IMR-90 (cell line): ENCODE measurements at places on chromosomes 3 and 15. TPM values are rescaled to one million over a fixed set of nuclear protein-coding genes. Genes with fewer than 3 reads are reported as not detected.
A peak's percentile ranks its signal among the peaks of the same experiment; 100 is the strongest.

The EPB42 gene
- total RNA-seq = not detected in 2 replicates

The AQP9 gene
- total RNA-seq = not detected in 2 replicates

The ARRDC4 gene
- 9.1 and 10.6 TPM in 2 replicates for total RNA-seq

GRCh38 chr15:97992823-97993222 lies 32.3 kb downstream of the ARRDC4 start:
- DNase-seq = no peak

DNA sequence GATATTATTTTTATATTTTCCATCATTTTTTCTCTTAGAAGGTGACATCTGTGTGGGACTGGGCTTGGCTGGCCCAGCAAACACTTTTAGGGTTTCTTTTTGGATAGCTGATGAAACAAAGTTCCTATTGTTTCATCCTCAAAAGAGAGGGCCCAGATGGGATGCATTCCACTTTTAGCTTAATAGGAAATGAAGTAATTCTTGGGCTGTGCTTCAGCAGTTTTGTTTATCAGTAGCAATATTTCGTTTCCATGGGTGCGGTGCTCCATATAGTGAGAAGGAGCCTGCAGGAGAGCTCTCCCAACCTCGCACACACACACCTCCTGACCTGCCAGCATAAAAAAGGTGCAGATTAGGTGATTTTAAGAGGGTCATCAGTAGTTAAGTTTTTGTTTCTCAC lies 147.5 kb downstream of the AKAP13 start:
- peak; percentile 90 for DNase-seq

GRCh38 chr3:31624083-31624709 lies 91.5 kb downstream of the STT3B start:
- DNase-seq = no peak

- DNase-seq = no peak
These were observed 21.8 kb downstream of the ATRIP start for GRCh38 chr3:48468329-48468731.

DNA sequence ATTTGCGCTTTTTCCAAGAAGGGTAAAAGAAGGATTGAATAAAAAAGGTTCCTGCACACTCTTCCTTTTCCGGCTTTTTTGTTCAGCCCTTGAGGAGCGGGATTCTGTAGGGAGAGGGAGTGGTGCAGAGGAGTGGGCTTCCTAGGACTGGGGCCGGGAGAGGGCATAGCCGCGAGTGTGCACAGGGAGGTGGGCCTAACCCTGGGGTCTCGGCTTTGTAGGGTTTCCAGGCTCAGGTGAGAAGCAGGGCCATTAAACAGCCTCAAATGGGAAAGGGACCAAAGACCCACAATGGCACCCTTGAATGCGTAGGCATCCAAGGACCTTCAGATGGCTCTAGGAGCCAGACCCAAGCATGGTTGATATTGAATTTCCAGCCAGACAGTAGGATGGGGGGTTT lies 35.4 kb upstream of the RAB6B start:
- no peak for DNase-seq

- DNase-seq = peak; percentile 77
These were observed 11.4 kb downstream of the MYO5C start for GRCh38 chr15:52284164-52284563.

DNA sequence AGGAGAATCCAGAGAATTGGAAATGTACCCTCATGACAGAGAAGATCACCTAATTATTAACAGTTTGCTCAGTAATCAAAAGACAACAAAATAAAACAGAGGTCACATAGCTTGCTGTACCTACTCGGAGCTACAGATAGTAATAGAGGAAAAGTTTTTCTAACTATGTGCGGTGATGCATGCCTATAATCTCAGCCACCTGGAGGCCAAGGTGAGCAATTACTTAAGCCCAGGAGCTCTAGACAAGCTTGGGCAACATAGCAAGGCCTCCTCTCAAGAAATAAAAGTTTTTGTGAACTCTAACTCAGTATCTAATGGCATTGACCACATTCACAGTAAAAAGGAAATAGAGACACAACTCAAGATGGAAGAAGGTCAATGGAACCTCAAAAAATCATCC lies 243.6 kb downstream of the ATP8B4 start:
- no peak for DNase-seq

DNA sequence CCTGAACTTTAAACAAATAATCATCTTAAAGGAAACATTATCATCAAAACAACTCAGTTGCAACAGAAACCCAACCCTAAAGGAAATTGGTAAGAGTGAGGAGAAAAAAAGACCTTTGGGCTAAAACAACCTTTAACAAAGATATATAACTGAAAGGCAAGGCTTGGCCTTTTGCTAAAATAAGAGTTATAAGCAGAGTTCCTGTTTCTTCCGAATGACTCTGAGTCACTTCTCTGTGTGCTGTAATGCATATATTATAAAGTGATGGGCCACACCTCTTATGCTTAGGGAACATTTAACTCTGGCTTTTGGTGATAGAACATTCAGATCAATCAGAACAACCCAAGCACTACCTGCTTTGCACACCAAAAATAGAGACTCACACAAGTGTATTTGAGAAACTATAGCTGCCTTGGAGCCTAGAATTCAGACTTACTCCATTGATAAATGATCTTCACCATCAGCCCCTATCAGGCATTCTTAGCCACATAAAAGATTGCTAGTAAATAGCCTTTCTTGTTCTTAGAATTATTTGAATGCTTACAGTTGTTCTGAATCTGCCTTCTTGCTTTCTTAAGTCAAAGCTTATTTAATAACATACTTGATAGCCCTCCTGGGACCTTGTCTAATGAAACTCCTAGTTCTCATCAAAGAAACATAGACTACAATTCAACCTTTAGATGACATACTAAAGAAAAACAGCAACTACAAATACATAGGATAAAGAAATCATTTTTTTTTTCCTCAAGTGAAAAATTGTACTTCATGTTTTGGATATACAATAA lies 294.2 kb upstream of the SEMA6D start:
- DNase-seq = peak; percentile 42

DNA sequence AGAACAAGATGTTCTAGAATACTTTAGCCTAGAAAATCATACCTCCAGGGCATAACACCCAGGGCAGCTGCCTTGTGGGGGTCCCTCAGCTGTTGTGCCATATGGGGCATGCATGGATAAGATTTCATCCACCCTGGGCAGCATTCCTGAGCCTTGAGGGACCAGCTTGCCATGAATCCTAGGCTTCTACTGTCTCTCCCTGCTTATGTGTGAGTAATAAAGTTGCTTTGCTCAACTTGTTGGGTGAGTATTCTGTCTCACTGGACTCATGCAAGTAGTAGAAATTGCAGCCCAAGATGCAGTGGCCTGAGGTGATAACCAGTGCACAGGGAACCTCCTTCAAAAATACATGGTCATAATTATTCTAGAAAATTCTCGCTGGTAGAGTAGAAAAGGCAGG lies 52.1 kb upstream of the EPHB1 start:
- DNase-seq = no peak

DNA sequence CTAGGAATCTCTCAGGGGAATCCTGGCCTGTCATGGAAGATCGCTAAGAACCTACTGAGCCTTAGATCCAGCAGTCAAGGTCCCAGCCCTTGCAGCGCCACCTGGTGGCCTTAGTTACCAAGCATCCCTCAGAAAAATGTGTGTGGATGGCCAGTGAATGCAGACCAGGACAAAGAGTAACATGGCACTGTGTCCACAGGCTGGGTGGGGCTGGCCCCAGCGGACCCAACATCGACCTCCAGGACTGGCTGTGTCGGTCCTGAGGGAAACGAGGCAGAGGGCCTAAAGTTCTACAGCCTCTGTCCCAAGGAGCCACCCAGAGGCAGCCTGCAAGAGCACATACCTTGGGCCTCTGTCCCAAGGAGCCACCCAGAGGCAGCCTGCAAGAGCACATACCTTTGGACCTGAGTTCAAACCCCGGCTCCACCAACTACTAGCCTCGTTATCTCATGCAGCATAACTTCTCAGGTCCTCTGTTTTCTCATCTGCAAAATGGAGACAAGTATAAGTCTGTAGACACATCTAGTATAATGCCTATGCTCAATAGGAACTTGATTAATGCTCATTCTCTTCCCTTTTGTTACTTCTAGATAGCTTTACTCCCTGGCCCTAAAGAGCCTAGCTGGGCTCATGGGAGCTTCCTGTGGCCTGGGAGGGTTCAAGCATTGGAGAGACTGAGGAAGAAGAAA lies 57.5 kb upstream of the HERC1 start:
- DNase-seq = peak; percentile 67

GRCh38 chr3:197782230-197782629 lies 8.8 kb upstream of the LRCH3 start:
- no peak for DNase-seq

- DNase-seq = peak; percentile 9
These were observed 222.0 kb downstream of the NEK10 start for GRCh38 chr3:27147215-27147614.
